Left lobe of liver (tissue), 2 donors: ENCODE measurements at places on chromosomes 6 and 20.

- DNase-seq: no peak
Observed at GRCh38 chr20:35979544-35979943, 11.2 kb downstream of the CNBD2 start.

DNA sequence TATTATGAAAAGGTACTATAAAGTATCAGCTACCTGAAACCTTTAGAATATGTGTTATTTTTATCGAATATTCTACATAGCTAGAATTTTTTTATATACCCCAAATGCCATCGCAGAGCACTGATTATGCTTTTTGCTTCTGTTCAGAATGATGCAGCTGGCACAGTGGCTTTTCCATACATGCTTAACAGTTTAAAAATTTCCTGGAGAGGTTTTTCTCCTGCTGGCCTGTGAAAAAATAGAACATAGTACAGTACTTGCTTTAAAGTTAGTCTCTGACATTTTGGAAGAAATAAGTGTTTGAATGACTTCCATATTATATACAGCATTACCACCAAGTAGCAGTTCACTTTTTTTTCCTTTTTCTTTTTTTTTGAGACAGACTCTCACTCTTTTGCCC lies 5.3 kb downstream of the DOP1A start:
- no peak for DNase-seq

- DNase-seq: no peak
Observed at GRCh38 chr20:58897488-58897887, 45.0 kb downstream of the GNAS start.

DNA sequence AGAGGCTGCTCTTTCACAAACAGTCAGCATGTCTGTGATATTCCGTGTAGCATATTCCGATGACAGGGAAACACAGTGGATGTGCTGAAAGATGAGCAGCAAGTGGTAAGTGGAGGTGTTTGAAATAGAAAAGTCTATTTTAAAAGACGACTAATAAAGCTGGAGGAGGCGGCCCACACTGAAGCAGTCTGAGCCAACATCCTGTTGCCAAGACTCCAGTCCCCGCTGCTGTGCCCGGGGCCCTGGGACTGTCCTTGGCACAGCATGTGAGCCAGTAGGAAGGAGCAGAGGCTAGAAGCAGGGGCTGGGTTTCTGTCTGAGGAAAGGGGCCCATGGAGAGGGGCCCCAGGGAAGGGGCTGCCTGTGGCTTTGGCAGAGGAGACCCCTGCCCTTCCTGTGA lies 351.5 kb upstream of the CHD6 start:
- DNase-seq: no peak

DNA sequence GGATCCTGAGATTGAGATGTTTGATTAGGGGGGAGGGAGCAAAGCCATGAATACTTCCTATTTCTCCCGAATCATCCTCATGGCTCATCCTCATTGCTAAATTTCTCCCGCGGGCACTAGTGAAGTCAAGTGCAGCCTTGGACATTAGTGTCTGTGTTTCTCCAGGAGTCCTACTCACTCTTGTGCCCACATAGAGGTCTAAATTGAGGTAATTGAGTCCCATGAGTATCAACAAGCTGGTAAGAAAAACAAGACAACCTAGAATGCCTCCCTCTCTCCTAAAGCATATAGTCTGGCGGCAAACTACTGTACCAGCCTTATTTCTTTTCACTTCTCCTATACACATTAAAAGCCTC lies 420 bp downstream of the CENPQ start:
- DNase-seq: no peak

GRCh38 chr6:131998255-131998982 lies 47.2 kb upstream of the CCN2 start:
- DNase-seq: no peak

DNA sequence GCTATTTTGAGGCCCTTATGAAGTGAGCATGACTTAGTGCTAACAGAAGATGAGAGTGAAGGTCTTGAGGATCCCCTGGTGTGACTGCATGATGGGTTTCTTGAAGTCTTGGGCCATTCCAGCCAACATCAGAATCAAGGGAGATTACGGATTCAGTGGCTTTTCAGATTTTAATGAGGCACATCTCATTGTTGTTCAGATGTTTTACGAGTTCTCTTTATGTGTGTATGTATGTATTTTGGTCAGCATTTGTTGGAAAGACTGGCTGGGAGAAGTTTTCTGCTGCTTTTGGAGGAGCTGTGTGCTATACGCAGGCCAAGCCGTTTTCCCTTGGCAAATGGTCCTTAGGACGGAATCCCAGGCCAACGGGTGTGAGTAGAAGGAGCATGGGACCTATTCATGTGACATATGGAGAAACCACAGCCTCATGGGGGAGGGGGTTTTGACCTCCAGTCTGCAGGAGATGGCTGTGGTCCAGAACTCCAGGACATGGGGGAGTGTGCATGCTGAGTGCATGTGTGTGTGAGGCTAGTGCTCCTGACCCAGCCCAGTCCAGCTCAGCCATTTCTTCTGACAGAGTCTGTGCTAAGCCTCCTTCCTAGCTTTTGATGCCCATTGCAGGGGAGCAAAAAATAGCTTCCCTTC lies 35.3 kb downstream of the CHMP4B start:
- DNase-seq: no peak

GRCh38 chr6:138818496-138819194 lies 22.8 kb downstream of the ECT2L start:
- DNase-seq: no peak

DNA sequence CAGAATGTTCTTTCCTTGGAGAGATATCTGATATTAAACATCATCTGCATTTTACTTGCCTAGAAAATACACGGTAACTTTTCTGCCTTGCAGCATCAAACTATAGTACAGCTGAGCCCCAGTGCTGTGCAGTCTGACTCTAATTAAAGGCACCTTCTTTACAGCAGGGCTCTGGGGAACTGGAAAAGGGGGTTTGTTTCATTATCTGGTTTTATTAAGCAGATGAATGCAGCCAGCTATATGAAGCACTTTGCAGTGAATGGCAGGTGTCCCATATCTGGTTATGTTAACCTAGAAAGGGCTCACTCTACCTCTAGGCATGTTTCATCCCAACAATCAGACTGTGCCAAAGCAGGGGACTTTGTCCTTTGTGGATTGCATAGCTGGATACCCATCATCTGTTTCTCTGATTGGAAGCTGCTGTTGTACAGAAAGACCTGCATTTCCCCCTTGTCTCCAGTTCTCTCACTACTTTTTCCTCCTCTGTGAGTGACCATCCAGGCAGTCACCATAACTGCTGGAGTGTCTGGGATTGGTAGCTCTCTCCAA lies 39.6 kb upstream of the CMTR1 start:
- no peak for DNase-seq

GRCh38 chr6:49649988-49650387 lies 13.3 kb upstream of the RHAG start:
- no peak for DNase-seq

GRCh38 chr6:91911945-91912344 lies 1325.1 kb upstream of the MAP3K7 start:
- no peak for DNase-seq

DNA sequence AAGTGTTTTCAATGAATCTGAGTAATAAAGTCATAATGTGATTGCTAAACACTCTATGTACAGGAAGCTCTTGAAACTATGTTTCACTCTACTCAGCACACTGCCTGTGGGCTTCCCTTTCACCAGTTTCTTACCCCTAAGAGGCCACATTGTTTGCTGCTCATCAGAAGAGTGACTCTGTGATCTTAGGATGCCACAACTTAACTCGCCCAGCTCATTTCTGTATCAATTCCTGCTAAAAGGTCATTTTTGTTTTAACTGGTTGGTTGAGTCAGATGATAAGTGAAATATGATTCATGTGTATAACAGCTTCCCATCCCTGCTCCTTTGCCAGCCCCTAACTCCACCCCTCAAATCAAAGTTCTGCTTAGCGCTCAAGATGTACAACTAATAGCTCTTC lies 9.8 kb upstream of the NDUFAF4 start:
- no peak for DNase-seq

GRCh38 chr20:4787820-4788219 lies 66.1 kb downstream of the PRND start:
- no peak for DNase-seq

DNA sequence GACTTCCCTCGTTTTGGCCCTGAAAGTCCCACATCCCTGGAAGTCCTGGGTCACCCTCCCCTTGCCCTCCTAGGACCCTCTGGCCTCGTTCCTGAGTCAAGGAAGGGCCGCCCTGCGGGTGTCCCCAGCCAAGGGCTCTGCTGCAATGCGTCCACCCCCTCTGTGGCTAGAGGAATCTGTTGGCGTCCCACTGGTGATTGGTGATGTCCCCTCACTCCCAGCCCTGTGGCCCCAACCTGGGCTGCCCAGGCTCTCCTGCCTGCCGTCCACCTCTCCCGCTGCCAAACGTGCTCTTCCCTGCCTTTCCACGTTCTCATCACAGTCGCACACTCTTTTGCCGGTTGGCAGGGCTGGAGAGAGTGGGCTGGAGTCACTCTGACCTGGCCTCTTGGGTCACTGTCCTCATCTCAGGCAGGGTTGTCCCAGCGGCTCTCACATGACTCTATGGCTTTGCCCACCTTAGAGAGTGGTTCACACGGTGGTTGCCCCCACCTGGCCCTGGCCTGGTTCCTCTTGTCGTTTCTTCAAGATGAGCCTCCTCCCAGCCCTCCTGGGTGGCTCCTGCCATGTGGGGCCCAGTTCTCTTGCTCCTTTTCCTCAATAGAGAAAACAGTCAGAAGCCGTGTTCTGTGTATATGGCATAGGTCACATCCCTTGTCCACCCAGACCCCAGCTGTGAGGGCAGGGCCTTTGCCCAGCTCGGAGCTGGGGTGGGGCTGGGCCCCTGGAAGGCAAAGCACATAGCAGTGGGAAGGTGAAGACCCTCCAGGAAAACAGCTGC lies 100.9 kb downstream of the TMEM242 start:
- peak; percentile 41 for DNase-seq

- DNase-seq: no peak
Observed at GRCh38 chr6:25042984-25043725, 107.4 kb upstream of the RIPOR2 start.

GRCh38 chr6:159969921-159970320 lies 1.0 kb downstream of the IGF2R start:
- no peak for DNase-seq
